ENCODE measurements at places on chromosomes 11 and 22.

DNA sequence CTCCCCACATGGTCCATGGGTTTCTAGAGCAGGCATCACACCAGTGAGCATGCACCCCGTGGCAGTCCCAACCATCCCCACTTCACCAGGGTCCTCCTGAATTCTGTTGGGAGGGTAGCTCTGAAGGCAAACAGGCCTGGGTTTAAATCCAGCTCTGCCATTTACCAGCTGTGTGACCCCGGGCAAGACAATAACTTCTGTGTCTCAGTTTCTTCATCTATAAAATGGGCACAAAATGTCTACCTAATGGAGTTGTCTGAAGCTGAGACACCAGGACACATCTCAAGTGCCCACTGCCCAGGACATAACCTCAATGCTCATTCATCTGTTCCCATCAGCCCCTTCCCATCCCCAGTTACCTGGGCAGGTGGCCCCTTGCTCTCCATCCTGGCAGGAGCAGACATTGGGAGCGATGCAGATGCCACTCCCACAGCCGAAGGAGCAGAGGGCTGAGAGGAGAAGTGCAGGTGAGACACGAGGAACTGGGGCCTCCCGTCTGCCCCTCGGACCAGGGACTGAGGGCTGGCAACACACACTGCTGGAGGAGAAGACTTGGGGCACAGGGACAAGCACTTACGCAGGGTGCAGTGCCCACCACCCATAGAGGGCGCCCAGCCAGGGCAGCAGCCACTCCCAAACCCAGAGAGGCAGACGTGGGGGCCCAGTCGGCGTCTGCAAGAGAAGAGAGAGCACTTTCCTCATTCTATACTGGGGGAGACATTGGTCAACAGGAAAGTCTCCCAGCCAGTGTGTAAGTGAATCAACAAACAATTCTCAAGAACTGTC lies 4.0 kb downstream of the VWCE start:
- DNase-seq = no peak

GRCh38 chr11:126989942-126990715 lies 10.4 kb downstream of the KIRREL3 start:
- DNase-seq = peak; percentile 67

DNA sequence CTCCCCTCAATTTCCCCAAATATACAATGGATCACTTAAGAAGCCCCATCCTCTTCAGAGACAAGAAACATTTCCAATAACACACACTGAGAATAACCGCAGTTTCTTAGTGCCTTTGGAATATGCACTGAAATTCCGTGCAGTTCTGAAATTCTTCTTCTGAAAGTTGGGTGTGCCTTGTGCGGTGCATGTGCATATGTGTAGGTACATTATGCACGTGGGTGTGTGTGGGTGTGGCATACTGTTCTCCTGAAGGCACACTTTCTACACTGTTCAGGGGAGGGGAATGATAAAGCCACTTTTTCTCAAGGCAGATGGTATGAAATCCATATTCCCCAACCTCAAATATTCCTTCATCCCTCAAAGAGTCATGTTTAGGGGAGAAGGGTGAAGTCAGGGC lies 1.7 kb downstream of the EXPH5 start:
- DNase-seq = no peak

GRCh38 chr11:28566339-28567089 lies 458.3 kb downstream of the METTL15 start:
- DNase-seq = peak; percentile 68

DNA sequence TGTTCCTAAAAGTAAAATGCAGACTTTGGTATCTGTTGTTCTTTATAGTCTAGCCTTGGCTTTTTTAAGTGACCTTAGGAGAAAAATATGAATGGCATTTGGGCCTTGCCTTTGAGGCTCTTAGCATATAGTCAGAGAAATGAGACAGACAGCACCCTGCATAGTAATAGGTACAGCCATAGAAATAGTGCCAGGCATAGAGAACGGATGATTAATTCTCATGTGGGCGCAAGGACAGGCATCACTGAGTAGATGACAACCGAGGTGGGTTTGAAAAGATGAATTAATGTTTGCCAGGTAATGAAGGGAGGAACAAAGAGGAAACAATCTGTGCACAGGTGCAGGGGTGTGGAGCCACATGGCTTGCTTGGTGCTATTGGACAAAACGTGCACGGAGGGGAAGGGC lies 90.5 kb downstream of the BMAL1 start:
- peak; percentile 81 for DNase-seq

DNA sequence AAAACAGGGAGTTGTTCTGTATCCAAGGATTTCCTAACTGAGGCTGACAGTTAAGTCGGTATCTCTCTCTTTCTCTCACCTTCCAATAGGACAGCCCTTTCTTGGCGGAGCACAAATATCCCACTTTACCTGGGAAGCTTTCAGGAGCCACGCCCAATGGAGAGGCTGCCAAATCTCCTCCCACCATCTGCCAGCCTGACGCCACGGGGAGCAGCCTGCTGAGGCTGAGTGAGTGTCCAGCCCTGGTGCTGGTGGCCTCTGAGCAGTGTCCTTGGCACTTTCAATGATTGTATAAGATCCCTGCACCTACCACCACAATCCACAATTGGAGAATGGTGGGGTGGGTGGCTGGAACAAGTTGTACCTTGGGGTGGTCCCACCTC lies 33.7 kb downstream of the CYB5R2 start:
- no peak for DNase-seq

DNA sequence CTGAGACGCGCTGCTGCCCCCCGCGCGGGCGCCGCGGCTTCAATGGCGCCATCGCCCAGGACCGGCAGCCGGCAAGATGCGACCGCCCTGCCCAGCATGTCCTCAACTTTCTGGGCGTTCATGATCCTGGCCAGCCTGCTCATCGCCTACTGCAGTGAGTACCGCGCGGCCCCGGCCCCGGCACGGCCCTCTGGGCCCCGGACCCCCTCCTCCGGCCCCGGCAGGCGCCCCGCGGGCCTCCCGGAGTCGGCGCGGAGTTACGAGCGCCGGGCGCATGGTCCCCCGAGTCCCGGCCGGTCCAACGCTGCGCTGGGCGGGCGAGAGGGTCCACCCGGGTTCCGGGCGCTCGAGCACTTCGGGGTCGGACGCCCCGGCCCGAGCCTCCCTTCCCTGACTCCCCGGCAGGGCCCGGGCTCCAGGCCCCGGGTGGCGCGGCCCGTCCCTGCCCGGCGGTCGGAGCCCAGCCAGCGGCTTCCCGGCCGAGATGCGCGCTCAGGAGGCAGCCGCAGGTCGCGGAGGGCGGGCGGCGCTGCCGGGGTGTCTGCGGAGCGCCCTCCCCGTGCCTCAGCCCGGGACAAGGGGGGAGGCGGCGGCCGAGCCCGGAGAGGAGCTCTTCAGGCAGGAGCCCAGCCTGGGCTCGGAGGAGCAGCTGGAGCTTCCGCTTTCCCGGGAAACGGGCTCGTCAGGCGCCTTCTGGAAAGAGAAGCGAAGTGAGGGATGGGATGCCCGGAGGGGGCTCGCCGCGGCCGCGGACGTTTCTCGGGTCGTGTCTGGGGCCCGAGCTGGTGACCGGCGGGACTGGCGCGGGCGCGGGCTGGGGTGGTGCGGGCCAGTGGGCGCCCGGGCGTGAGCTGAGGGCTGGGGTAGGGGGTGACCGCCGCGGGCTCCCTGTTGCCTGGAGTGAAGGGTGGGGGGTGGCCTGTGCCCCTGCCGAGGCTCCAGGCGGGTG lies 1337.8 kb downstream of the BRD1 start:
- DNase-seq = no peak

DNA sequence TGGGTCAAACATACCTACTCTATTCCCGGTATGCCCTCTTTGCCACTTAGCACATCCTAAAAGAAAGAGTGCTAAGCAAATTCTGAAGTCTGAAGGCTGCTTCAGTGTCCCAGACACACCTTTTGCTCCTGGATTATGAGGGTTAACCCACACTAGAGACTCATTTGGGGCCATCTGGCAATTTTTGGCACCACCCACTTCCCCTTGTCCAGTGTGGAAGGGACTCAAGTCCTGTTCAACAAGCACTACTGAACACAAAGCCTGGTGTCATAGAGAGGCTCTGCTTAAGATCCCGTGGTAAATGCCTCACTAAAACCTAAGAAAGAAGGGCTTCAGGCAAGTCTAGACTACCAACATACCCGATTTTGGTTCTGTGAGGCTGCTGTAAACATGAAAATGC lies 85.8 kb downstream of the SERGEF start:
- DNase-seq = no peak

DNA sequence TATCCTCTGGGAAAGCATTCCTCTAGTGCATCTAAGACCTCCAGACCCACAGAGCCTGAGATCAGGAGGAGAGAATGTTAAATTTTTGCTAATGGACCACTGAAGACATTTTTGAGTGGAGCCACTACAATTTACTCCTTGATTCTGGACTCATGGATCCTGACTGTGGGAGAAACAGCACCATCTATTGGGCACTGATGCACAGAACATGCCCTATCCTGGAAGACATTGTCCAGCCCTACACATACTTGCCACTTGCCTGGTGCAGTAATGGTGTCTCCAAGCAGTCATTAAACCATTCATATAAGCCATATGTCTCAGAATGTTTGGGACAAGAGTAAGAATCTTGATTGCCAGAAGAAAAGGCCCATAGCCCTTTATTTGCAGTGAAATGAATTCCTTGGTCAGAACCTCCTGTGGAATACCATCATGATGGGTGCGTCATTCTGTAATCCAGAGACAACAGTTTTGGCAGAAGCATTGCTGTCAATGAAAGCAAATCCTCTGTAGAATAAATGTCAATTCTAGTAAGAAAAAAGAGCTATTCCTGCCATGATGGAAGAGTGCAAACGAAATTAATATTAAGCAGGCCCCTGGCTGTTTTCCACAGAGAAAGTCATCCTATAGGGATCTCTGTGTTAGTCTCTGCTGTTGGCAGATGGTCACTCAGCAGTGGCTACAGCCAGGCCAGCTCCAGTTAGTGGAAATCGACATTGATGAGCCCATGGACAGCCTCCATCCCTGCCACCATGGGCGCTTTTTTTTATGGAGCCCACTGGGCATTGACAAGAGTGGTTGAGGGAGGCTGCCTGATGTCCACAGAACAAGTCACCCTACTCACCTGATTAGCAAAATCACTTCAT lies 43.5 kb downstream of the GGTLC2 start:
- peak; percentile 57 for DNase-seq

DNA sequence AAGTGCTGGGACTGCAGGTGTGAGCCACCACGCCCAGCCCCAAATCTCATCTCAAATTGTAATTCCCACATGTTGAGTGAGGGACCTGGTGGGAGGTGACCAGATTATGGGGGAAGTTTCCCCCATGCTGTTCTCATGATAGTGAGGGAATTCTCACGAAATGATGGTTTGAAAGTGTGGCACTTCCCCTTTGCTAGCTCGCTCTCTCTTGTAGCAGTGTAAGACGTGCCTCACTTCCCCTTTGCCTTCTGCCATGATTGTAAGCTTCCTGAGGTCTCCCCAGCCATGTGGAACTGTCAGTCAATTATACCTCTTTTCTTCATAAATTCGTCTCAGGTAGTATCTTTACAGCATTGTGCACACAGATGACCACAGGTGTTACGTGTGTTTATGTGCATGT lies 357.8 kb downstream of the CADM1 start:
- no peak for DNase-seq

GRCh38 chr11:71947498-71947897 lies 18.7 kb downstream of the RNF121 start:
- no peak for DNase-seq

DNA sequence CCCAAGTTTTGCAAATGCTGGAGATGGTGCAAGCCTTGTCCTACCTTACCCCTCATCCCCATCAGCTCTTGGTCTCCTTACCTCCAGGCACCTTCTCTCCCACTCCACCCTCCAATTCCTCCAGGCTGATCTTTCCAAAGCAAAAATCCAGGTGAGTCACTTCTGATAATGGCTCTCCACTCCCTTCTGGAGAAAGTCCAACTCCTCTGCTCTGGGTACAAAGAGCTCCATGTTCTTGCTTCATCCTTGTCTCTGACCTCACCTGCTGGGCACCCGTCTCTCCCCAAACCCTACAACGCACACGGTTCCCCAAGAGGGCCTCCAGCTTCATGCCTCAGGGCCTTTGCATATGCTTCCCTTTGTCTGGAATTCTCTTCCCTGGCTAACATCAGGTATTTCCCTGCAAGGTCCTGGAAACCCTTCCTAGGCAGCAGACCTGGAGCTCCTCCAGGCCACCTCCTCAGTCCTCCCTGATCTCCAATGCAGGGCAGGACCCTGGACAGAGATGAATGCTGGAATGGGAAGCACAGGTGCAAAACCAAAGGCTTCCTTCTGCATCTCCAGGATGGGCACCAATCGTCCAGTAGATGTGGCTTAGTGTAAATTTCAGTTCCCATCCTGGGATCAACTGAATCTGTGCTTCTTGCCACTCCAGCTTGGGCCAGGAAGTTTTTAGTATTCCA lies 22.7 kb downstream of the IFT27 start:
- no peak for DNase-seq

DNA sequence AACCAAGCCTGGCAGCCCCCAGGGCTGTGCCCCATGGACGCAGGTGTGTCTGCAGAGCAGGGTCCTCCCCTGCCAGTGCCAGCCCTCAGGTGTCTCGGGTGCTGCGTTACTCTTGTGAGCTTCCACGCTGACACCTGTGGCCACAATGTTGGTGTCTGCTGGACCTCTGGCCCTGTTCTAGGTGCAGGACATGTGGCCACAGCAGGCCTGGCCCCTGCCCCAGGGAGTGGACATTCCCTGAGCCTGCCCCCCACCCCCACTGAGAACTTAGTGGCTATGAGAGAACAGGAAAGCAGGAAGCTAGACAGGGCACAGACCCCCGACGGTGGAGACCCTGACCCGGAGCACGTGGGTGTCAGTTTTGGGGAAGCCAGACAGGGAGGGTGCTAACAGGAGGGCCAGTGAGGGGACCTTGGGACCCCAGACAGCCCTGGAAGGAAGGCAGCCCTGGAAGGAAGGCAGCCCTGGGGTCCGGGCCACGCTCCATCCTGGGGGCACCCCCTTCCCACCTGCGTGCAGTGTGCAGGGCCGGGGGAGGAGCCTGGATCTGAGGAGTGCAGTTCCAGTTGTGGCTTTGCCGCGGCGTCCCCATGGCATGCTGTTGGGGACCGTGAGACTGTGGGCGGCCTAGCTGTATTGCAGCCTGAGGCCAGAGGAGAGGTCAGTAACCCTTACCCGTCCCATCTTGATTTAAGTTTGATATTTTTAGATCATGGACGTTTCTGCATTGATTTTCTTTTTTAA lies 43.9 kb upstream of the PPARA start:
- no peak for DNase-seq

DNA sequence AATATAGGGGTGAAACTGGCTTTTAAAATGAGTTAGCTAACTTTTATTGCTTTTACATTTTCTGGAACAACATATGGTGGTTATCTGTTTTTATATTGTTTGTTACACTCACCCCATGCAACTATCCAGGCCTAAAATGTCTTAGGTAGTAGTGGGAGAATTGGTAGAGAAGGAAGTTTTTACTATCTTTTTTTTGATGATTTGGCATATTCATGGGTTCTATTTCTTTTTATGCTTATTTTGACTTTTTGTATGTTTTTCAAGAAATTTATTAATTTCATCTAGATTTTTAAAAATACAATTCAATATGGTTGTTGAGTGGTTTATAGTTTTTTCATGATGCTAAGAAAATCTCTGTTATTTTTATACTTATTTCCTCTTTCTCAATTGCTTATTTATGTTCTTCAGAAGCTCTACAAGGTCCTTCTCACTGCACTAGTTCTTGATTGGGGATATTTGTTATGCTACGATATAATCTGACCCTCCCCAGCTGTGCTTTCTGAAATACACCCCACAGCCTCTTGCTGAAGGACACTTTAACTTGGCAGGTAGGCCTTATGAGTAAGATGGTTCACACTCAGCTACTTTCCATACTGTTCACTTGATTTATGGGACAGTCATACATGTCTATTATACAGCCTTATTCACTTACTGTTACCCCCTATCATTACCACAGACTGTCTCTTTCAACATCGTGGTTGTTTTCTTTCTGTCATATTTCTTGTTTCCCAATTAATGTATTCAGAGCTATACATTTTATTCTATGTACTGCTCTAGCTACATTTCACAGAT lies 431.2 kb downstream of the METTL15 start:
- DNase-seq = no peak

- no peak for DNase-seq
Observed at GRCh38 chr22:32016081-32016480, 27.0 kb upstream of the SLC5A1 start.

Measured in kidney glomerular epithelial cell (primary cell).